H54 (cell line): ENCODE measurements at places on chromosomes 7 and 10.
A peak's percentile ranks its signal among the peaks of the same experiment; 100 is the strongest.

DNA sequence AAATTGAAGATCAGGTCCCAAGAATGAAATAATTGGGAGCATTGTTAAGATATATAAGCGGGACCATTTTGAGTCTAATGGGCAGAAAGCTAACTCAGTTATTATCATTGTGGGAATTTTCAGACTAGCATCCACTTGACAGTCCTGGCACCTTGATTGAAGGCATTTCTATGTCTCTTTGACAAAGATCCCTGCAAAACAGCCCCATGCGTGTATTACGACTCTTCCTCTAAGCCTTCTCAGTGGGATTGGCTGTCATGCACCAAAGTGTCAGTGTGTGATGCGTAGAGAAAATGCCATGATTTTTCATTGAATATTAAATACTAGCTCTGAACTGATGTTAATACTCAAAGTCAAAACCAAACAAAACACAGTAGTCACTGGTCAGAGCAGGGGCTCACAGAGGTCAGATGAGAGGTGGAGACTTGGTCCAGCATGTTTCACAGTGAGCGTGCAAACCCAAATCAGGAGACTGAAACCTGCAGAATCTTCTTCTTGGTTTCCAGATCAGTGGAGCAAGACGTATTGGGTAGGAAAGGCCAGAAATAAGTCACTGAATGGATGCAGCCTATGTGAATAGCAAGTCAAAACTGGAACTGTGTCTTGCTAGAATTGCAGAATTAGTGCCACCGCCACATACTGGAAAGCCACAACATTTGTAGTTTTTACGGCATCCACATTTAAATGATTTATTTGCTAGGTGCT is 303.6 kb upstream of the AKR1E2 start:
- no peak for DNase-seq

GRCh38 chr7:5514440-5515035 is 90.9 kb upstream of the TNRC18 start:
- DNase-seq = no peak

GRCh38 chr10:89167915-89168314 is 39.2 kb downstream of the CH25H start:
- no peak for DNase-seq

DNA sequence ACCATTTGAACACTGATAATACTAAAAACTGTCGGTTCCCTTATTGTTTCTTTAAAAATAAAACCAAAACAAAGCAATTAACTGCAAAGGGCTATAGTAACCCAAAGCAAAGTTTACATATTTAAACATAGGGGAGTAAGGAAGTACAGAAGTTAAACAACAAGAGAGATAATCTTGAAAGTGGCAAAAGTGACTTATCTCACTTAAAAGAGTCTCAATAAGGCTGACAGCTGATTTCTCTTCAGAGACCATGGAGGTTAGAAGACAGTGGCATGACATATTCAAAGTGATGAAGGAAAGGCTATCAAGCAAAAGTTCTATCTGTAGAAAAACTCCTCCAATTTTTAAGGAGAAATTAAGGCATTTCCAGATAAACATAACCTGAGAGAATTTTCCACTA is 233.5 kb upstream of the HDAC9 start:
- DNase-seq = no peak

- DNase-seq = no peak
These were observed 27.5 kb downstream of the LMBR1 start for GRCh38 chr7:156865493-156865892.

DNA sequence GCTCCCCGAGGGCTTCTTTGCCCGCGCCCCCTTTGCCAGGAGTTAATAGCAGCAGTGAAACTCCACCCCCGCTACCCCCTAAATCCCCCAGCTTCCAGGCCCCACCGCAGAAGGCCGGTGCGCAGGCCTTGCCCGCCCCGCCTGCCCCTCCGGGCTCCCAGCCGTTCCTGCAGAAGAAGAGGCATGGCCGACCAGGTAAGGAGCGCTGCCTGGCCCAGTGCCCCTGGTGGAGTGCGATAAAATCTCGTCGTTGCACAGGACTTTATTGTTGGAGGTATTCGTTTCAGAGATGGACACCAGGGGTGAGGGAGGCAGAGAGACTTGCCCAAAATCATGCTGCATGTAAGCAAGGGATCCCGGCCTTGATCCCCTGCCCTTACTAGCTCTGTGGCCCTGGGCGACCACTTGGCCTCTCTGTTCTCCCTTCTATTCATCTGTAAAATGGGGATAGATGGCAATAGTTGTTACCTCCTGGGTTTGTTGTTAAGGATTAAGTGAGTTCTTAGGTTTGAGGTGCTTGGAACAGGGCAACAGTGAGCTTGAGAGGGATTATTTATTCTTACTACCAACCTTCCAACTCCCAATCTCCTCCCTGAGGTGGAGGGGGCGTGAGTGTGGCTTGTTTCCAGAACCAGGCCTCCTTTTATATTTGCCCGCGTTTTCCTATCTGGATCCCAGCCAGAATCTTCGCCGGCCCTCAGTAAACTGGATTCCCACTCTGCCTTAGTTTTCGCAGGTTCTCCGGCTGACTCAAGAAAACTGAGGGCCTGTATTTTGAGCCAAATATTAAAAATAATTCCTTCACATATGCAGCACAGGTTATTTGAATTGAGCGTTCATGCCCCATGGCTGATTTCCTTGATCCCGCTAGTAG is 78.3 kb downstream of the WIPF3 start:
- DNase-seq = no peak

- no peak for DNase-seq
These were observed 733.7 kb upstream of the IGFBP3 start for GRCh38 chr7:46654546-46655443.

- DNase-seq = no peak
These were observed 64.8 kb upstream of the PAPSS2 start for GRCh38 chr10:87594864-87595263.

DNA sequence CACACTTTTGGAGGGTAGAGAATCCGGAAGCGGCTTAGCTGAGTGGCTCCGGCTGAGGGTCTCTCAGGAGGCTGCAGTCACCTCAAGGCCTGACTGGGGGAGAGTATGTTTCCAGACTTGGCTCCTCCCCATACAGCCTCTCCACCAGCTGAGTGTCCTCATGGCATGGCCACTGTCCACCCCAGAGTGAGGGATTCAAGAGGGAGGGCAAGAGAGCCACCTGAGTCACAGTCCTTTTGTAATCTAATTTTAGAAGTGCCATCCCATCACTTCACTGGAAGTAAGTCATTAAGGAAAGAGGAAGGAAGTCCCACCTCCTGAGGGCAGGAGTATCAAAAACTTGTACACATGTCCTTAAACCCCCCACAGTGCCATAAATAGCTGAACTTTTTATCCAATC is 134.0 kb downstream of the GLI3 start:
- no peak for DNase-seq

GRCh38 chr7:6279937-6280336 is 7.5 kb upstream of the CYTH3 start:
- no peak for DNase-seq

DNA sequence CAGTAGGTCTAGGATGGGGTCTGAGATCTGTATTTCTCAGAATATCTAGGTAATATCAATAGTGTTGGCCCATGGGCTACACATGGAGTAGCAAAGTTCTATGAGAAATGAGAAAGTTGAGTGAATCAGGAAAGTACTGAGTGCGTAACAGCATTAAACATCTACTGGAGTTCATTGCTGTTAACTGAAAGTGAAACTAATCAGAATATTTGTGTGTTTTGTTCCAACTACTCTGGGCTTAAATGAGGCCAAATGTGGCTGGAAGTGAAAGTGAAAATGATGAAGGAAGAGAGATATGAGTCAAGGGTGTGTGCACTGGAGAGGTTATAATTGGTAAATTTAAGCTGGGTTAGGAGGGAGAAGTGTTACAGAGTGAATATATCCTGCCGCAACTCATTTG is 46.5 kb downstream of the TMEM106B start:
- DNase-seq = no peak

DNA sequence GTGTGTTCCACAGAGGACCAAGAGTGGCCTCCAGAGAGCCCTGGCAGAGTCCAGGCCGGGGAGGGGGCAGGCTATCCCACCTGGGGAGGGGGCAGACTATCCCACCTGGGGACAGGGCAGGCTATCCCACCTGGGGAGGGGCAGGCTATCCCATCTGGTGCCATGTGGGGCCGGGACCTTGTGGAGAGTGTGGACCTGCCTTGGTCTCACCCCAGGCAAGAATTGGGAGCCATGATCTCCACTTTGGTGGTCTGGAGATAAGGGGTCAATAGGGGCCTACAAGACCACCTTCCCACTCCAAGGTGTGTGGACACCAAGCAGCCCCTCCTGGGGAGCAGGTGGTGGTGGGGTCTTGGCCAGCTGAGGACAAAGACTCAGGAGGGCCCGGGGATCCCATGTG is 138.2 kb downstream of the EBF3 start:
- no peak for DNase-seq

GRCh38 chr7:42012786-42013360 is 224.1 kb downstream of the GLI3 start:
- no peak for DNase-seq

- DNase-seq = no peak
These were observed 23.3 kb upstream of the HSPA12A start for GRCh38 chr10:116765648-116766081.

DNA sequence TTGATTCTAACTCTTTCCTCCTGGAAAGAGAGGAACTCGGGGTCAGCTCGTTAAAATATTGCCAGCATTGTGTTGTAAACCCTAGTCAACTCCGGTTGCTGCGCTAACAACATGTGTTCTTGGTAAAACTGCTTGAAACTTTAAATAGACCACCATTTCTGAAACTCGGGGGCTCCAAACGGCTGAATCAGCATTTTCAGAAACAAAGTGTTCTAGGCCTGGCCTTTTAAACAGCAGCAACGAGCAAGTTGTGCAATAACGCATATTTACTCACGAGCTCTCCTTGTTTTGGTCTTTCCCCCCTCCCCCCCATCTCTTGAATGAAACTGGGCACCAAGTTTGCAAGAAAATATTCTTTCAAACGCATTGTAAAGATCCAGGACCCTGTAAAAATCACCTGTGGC is 9.2 kb upstream of the GRB10 start:
- peak; percentile 55 for DNase-seq

DNA sequence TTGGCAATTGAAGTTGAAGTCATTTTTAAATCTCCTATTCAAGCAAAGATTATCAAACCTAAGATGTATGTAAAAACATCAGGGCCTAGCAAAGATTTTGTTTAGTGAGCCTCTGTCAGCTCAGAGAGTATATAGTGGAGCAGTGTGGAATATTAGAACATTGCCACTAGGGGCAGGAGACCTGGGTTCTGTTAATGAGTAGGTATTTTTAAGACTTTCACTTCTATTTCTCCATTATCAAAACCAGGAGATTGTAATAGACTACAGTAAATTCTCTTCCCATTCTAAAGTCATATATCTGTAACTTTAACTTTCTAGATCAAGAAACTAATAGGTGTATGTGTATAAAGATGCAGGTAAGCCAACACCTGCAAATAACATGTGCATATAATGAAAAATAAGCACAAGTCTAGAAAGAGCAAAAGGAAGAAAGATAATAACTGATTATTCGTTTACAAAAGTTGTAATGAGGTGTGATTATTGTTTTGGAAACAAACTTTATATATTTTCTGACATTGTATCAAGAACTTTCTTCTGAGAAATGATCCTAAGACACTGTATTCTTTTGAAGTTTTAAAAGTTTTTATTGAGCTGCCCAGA is 64.4 kb downstream of the KCND2 start:
- peak; percentile 3 for DNase-seq

DNA sequence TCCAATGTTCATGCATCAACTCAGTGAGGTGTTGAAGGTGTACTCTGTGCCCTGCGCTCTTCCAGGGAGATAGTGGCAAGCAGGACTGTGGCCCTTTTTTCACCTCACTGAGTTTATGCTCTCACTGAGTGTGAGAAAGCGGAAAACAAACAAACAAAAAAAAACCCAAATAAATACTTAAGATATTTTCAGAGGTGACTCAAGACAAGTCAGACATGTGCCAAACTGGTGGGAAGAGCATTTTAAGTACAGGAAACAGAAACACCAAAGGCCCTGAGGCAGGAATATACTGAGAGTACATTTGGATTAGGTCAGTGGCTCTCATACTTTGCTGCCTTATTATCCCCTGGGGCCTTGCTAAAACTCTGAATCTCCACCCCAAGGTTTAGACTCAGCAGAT is 111.9 kb upstream of the IGFBP3 start:
- no peak for DNase-seq

GRCh38 chr7:2646336-2646679 is 14.5 kb downstream of the TTYH3 start:
- DNase-seq = no peak

- no peak for DNase-seq
These were observed 11.6 kb upstream of the CHST15 start for GRCh38 chr10:124105045-124105444.
